Activated CD4-positive, alpha-beta T cell treated with anti-CD3 and anti-CD28 coated beads, Interleukin-2, amount 50 U/mL, for 24 hours (primary cell): ENCODE measurements at places on chromosomes 4 and X.

DNA sequence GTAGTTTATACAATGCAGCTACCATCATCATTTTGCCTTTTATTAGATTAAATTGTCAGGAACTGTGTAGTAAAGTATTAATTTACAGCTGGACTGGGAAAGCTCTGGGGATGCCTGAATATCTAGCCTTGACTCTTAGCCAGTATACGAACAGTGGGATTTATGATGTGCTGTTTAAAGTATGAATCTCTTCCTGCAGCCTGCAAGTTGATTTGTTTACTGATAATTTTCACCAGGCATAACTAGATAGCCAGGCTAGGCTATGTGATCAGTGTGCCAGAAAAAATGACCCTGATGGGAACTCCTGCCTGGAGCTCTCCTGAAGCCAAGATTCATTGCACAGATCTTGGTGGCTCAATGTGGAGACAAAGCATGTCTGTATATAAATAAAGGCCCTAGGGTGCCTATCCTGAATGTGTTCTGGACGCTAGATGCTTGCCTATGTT, 119.2 kb downstream of the SCLT1 start:
- no peak for DNase-seq

DNA sequence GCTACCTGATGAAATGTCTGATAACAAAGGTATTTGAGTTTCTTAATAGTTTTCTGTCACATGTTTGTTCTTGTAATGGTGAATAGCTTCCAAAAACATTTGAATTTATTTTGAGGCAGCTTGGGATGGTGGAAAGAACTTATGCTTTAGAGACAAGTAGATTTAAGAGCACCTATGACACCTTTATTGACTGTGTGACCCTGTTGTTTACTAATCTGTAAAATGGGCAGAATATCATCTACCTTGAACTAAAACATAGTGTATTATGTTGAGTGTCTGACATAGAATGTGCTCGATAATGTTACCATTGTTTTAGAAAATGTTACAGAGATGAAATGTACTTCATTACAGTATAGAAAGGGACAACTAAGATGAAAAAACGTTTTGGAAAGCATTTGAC, 24.9 kb downstream of the STAG2 start:
- no peak for DNase-seq

GRCh38 chr4:36322921-36323354, 41.5 kb downstream of the DTHD1 start:
- no peak for DNase-seq

DNA sequence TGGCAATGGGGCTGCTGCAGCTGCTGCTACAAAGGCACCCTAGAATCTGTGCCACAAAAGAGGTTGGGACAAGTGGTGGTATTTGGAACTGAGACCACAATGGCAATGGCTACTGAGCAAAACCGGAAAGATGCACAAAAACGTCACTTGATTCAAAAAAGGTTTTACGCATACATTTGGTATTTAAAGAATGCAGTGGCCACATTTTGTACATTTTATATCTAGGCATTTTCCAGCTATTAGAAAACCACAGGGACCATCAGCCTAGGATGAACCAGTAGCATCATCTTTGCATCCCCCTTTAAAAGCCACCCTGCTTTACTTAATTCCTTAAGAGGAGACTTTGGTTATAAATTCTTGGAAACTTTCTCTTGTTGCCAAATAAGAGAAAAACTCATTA, 104.8 kb upstream of the CXCL13 start:
- no peak for DNase-seq

- DNase-seq = no peak
Measured at GRCh38 chr4:67723949-67724348, 23.0 kb upstream of the UBA6 start.

DNA sequence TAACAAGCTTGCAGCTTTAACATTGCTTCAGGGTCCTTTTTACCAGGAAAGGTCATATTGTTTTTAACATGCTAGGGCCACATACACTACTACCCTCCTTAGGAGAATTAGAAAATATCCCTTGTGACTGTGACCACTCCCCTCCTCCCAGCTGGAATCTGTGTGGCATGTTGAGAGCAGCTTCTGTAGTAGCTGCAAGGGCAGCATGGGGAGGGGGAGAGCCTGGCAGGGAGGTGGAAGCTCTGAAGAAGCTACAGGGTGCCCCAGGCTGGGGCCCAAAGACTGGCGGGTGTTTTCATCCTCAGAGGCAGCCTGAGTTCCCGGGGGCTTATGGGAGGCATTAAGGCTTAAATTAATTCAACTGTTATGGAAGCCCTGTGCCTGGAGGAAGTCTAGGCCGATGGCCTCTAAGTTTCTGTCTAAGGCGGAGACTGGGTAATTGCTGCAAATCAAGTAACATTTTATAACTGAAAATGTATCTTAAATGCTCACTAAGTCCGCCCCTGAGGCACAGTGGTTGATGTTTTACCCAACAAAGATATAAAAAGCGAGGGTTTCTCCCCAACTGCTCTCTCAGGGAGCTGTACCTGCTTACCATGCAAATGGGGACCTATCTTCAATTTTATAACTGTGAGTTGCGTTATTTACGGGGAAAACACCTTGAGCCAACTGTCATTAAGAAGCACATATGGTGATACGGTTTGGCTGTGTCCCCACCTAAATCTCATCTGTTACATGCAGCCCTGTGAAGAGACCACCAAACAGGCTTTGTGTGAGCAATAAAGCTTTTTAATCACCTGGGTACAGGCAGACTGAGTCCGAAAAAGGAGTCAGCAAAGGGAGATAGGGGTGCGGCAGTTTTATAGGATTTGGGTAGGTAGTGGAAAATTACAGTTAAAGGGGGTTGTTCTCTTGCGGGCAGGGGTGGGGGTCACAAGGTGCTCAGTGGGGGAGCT, 37.4 kb upstream of the STS start:
- no peak for DNase-seq

- no peak for DNase-seq
Measured at GRCh38 chr4:142596121-142596520, 250.0 kb downstream of the INPP4B start.

GRCh38 chr4:575281-576141, 584 bp downstream of the TMEM271 start:
- no peak for DNase-seq

- DNase-seq = no peak
Measured at GRCh38 chr4:98283219-98284189, 22.3 kb downstream of the RAP1GDS1 start.

DNA sequence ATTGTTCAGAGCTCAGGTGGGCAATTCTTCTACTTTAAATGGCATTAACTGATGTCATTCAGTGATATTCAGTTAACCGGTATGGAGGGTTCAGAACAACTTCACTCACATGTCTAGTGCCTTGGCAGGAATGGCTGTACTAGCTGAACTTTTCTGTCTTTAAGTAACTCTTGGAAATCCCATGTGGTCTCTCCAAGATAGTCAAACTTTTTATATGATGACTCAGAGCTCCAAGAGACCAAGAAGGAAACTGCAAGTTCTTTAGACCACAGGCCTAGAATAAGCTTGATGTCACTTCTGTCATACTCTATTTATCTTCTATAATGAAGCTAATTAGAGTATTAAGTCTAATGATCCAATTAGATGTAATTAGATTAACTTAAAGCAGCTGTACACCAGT, 24.9 kb downstream of the LHFPL1 start:
- DNase-seq = no peak

GRCh38 chr4:153161226-153161963, 42.8 kb upstream of the TRIM2 start:
- no peak for DNase-seq

- DNase-seq = no peak
Measured at GRCh38 chr4:174107746-174108354, 175.6 kb downstream of the FBXO8 start.

GRCh38 chr4:47639531-47639930, 154.5 kb downstream of the ATP10D start:
- no peak for DNase-seq

- DNase-seq = no peak
Measured at GRCh38 chr4:121554382-121554781, 142.4 kb downstream of the ANXA5 start.

DNA sequence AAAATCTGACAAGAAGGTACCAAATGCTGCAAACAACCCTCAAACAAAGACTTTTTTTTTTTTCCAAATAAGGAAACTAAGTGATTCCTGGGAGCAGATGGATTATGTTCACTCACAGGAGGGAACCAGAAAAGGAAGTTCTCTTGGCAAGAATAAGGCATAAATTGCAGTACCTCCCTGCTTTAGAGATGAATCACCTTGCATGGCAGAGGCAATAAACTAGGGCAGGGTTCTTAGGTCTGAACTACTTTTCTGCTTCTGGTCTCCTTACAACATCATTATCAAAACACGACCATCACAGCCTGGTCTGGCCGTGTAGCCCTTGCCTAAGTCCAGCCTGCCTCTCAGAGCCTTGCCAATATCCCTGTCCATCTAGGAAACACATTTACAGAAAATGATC, 6.3 kb downstream of the TMEM31 start:
- no peak for DNase-seq

GRCh38 chr4:26813698-26814097, 46.9 kb upstream of the STIM2 start:
- DNase-seq = no peak

DNA sequence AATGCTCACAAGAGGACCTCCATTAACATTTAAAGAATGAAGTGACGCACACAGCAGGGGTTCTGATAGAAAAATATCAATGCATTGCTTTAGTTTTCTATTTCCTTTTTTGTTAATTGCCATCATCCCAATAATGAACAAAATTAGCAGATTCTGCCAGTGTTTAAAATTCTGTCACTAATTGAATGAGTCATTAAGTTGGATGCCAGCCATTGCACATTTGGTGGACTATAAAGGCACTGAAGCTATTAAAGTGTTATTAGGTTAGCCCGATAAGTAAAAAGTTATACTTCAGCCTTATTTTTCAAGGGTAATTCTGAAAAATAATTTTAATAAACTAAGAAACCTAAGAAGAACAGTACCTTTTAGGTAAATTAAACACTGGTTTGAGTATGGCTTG, 53.1 kb downstream of the MAP3K15 start:
- DNase-seq = no peak

- peak; percentile 75 for DNase-seq
Measured at GRCh38 chr4:169611991-169612870, at the start of gene NEK1. Gene NEK1, minus strand, starts transcription at chr4:169612583. Its CDS starts 9,953 bp downstream, at chr4:169602630.

GRCh38 chrX:116749943-116750342, 287.2 kb upstream of the CT83 start:
- DNase-seq = no peak

GRCh38 chrX:68332201-68332731, 101.0 kb downstream of the OPHN1 start:
- DNase-seq = no peak

GRCh38 chrX:63350465-63350877, 661 bp downstream of the SPIN4 start:
- peak; percentile 0 for DNase-seq

- no peak for DNase-seq
Measured at GRCh38 chrX:138073626-138074025, 507.7 kb downstream of the ZIC3 start.

DNA sequence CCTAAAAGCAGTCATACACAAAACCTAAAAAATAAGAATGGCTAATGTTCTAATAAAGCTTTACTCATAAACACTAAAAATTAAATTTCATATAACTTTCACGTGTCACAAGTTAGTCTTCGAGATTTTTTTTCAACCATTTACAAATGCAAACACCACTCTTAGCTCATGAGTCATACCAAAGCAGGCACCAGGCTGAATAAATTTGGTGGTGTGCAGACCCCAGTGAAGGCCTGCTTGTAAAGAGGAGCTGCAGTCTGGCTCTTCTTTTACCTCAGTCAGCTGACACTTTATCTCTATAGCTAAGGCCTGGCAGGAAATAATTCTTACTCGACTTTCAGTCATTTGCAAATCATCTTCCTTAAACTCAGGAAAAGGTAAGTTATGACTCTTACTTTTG, 37.4 kb downstream of the CLOCK start:
- DNase-seq = no peak

DNA sequence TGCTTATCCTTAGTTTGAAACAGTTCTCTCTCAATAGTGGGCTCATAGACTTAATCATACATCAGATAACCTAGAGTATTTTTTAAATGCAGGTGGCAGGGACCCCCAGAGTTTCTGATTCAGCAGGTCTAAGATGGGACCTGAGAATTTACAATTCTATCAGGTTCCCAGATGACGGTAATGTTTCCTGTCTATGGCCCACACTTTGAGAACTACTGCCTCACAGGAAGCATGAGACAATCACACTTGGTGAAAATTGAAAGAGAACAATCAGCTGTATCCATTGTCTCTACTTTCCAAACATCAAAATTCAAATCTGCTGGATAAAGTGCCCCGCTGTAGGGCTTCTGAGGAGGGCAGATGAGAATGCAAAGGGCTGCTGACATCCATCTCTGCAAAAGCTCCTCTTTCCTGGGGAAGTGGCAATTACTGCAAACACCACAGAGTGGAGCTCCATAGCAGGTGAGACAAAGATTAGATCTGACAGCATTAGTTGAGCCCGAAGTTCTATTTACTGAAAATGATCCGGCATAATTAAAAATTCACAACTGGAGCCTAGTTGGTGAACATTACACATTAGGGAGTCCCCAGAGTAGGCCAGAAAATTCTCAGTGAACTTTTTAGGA, 187.8 kb upstream of the MBNL3 start:
- no peak for DNase-seq

DNA sequence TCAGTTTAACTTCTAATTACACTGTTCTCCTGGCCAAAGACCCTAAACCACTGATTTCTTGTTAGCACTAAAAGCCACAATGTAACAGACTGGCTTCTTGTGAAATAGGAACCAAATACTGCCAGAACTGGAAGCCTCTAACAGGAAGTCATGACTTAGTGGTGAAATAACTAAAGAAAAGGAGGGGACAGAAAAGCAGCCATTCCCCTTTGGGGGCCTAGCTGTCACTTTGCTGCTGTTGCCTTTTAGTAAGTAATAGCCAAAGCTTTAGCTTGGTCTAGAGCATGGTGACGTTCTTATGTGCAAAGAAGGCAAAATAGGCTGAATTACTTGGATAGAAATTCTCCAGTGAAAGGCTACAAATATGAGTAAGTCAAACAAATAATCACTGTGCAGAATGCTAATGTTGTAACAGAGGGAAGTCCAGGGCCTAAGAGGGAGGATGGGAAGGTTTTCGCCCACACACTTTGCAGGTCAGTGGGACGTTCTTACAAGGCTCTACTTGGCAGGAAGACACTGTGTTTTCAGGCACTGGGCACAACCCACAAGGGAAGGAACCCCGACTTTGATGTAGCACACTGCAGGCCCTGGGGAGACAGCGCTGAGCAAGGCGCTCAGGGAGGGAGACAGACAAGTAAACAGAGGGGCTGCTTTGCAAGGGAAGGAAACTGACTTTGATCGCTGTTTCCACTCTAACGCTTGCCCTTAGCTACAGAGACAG, 16.7 kb downstream of the GAB3 start:
- no peak for DNase-seq
